HCT116 (cell line): ENCODE measurements at places on chromosomes 11 and 22. TPM values are rescaled to one million over a fixed set of nuclear protein-coding genes. Genes with fewer than 3 reads are reported as not detected.

GRCh38 chr11:62501432-62501891 is 45.1 kb downstream of the AHNAK start:
- no peak overlapping the region for H3K27ac ChIP-seq
- H3K4me3 ChIP-seq: no peak overlapping the region
- no peaks in the 10 kb centered on the region for H3K27me3 ChIP-seq
- H3K4me1 ChIP-seq: peaks cover 49% of the 10 kb centered on the region
- no peak for DNase-seq
- H3K36me3 ChIP-seq: no peaks in the 10 kb centered on the region

DNA sequence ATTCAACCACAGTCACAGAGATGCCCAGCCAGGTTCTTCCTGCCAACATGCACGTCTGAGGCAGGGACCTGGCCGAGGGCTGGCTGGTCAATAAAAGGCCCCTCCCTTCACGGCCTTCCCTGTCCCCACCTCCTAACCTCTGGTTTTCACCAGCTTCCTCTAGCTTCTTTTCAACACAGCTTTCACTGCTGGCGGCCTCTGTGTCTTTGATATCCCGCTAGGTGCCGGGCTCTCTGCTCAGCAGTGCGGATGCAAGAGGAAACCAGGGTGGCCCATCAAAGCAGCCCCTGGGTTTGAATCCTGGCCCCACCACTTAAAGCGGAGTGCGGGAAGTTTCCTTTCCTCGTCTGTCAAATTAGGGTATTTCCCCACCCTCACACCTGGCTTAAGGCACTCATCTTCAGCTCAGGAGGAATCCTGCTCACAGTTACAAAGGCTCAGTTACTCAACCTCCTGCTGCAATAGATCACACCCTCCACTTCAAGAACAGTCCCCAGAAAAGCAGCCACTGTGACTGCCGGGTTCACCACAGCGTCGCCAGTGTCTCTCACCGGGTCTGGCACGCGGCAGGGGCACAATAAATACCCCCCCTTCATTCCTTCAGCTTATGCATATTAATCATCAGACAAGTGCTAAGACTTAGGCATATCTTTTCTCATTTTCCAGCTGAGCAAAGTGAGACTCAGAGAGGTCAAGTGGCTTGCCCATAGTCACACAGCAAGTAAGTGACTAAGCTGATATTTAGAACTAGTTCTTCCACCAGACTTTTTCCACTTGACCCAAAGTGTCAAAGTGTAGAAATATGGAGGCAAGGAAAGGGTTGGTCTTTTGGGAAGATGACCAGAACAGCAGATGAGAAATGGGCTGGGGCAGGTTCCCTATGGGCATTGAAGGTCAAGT is 45.7 kb downstream of the TXN2 start:
- no peak overlapping the region for H3K4me3 ChIP-seq
- no peaks in the 10 kb centered on the region for H3K36me3 ChIP-seq
- no peak for DNase-seq
- peaks cover 34% of the 10 kb centered on the region for H3K4me1 ChIP-seq

DNA sequence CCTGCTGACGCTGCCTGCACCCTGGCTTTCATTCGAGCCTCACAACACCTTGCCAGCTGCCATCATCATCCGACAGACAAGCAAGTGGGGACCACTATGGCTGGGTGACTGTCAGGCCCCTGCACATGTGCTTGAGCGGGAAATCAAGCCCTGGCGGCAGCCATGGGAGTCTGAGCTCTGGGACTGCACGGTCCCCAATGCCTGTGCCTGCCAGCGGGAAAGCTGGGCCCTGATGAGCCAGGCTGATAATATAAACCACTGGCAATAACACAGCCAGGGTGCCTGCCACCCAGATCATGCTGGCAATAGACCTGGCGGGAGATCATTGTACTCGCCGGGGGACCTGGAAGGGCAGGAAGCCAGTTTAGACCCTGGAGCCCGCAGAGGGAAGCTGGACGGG is 2.5 kb downstream of the FGF3 start:
- peaks cover 3% of the 10 kb centered on the region; the same call in 1 of the 2 replicates for H3K4me1 ChIP-seq
- no peak for DNase-seq
- peaks cover 8% of the 10 kb centered on the region; the same call in 1 of the 2 replicates for H3K27me3 ChIP-seq
- H3K27ac ChIP-seq: no peak overlapping the region

Gene NLRP14
- 0.49 TPM for total RNA-seq

DNA sequence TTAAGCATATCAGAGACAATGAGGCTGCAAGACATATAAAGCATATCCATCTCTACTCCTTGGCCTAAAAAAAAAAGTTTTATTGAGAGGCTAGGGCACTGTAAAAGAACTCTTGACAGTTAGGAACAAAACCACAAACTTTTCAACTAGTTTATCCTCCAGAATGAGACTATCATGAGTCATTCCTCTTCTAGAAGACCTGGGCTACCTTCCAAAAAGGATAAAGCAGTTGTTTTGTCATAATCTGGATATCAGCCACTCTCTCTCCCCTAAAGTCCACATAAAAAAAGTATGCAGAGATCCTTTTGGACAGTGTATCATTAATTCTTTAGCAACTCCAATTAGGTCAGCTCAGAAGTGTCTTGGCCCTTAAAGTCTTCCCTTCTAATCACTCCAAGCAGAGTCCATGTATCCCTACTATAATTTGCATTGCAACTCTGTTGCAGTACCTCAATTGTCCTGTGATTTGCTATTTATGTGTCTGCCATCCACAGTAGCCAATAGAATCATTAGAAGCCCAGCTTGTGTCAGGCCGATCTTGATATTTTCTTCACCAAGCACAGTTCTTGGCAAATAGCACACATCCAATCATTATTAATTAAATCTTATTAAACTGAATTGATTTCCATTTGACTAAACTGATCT is 10.4 kb downstream of the OR51T1 start:
- H3K36me3 ChIP-seq: no peaks in the 10 kb centered on the region
- DNase-seq: no peak
- H3K4me3 ChIP-seq: no peak overlapping the region
- no peak overlapping the region for H3K27ac ChIP-seq

DNA sequence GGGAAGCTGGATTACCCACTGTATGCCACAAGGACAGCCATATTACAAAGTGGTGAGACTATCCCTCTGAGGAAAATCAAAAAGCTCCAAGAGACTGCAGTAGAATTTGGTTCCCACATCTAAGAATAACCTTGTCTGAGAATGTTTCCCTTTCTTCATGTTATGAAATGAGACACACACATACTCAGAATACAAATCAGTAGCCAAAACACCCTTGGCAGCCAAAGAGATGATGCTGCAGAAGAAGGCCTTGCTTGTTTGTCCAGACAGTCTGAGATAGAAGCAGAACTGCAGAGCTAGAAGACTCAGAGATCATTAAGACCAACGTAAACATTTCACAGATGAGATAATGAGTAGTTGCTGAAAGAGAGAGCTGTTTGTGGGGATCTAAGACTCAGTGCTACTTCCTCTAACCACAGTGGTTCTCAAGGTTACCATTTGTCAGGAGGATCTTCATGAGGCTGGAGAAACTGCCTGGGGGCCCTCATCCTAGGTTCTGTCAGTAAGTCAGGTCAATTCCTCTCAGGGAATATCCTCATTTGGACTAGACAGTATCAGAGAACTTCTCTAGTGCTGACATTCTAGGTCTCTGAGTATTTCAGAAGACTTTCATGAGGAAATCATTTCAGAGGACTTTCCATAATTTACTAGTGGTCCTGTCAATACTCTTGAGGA is 38.9 kb downstream of the RELT start:
- peaks cover 7% of the 10 kb centered on the region; the same call in 1 of the 2 replicates for H3K4me1 ChIP-seq
- no peaks in the 10 kb centered on the region for H3K27me3 ChIP-seq
- no peak overlapping the region for H3K4me3 ChIP-seq
- H3K36me3 ChIP-seq: no peaks in the 10 kb centered on the region
- no peak overlapping the region for H3K27ac ChIP-seq

GRCh38 chr11:119065369-119065768 is 2.2 kb upstream of the VPS11 start:
- no peak for DNase-seq
- H3K4me1 ChIP-seq: peaks cover 21% of the 10 kb centered on the region
- no peaks in the 10 kb centered on the region for H3K27me3 ChIP-seq
- no peak overlapping the region for H3K4me3 ChIP-seq
- peaks cover 2% of the 10 kb centered on the region for H3K36me3 ChIP-seq

DNA sequence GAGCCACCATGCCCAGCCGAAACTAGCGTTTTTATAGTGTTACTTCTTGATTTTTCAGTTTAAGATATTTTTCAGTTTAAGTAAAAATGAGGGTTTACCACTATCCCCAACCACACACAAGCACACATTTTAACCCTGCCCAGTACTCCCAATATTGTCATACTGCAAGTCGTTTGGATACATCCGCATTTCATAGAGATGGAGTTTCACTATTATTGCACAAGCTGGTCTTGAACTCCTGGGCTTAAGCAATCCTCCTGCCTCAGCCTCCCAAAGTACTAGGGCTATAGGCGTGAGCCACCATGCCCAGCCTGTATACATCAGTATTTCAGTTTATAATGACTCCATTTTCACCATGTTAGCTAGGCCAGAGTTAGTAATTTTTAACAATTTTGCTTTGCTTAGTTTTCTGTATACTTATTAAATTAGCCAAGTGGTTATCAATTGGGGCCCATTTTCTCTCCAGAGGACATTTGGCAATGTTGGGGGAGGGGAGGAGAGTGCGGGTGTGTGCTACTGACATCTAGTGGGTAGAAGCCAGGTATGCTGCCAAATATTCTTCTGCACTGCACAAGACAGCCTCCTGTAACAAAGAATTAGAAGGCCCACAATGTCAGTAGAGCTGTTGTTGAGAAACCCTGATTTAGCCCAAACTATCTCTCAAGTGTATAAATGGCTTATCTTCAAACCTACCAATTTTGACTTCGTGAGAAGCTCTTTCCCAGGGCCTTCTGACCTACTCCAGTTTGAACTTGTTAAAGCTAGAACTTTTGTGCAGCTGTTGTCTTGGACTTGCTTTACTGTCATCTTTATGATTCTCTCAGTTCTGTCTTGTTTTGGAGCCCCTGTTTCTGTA is 7.3 kb downstream of the USP47 start:
- peaks cover 31% of the 10 kb centered on the region for H3K4me1 ChIP-seq
- no peaks in the 10 kb centered on the region for H3K27me3 ChIP-seq
- no peaks in the 10 kb centered on the region for H3K36me3 ChIP-seq
- DNase-seq: peak; percentile 44

Gene TSPAN18
- total RNA-seq: 18.3 TPM

GRCh38 chr11:81897639-81898038 is 836.0 kb downstream of the FAM181B start:
- no peak overlapping the region for H3K27ac ChIP-seq
- no peak for DNase-seq
- no peaks in the 10 kb centered on the region for H3K27me3 ChIP-seq
- no peaks in the 10 kb centered on the region for H3K4me1 ChIP-seq

DNA sequence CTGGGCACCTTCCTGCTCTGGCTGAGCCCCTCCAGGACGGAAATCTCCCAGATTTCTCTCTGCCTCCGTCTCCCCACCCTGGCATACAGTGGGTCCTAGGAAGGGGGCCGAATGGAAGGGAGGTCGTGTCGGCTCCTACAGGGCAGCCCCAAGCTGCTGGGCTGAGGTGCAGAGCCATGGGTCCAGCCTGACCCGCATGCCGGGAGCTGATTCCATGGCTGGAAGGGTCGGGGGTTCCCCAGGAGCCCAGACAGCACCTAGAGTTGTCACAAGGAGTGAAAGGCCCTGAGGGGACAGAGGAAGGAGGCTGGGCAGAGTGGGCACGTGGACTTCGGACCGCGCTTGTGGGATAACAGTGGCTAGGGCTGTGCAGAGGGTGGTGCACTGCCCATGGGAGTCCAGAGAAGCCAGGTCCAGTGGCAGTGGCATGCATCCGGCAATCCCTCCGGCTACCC is 16.5 kb downstream of the CCND1 start:
- H3K27ac ChIP-seq: no peak overlapping the region
- no peaks in the 10 kb centered on the region; the same call in 1 of the 2 replicates for H3K4me1 ChIP-seq

DNA sequence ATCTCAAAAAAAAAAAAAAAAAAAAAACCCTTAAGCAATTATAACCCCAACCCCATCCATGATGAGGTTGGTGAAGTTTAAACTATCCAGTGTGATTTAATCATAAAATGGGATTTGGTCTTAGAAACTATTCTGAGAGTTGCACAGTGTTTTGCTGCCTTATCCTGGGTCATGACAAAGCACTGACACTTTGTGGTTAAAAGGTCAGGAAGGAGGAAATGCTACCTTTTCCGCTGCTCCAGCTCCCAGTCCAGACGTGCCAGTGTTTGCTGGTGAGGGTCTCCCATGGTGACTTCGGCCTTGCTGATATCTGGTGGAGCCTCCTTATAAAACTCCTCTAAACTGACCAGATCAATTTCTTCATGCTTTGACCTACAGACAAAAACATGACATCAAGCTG is 14.5 kb downstream of the THOC5 start:
- H3K4me3 ChIP-seq: no peak overlapping the region
- no peaks in the 10 kb centered on the region for H3K27me3 ChIP-seq
- no peak overlapping the region for H3K27ac ChIP-seq

DNA sequence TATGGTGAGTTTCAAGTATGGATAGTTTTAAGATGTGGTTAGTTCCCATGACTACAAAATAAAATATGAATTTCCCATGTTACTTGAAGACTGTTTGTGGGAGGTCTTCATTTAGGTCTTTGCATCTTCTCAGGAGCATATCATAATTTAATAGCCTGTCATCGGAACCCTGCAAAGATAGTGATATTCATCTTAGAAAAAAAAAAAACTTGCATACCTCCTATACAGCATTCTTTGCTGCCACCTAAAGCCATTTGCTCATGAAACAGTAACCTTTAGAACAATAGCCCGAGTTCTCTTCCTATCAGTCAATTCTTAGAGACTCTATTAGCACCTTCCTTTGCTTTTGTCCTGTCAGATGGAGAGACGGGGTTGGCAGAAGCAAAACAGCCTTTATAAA is 75.3 kb downstream of the ARFGAP2 start:
- no peak overlapping the region for H3K4me3 ChIP-seq
- H3K36me3 ChIP-seq: no peaks in the 10 kb centered on the region
- no peaks in the 10 kb centered on the region for H3K27me3 ChIP-seq

GRCh38 chr11:76203131-76203925 is 3.0 kb downstream of the WNT11 start:
- peaks cover 8% of the 10 kb centered on the region; the same call in 1 of the 2 replicates for H3K4me1 ChIP-seq
- peaks cover 13% of the 10 kb centered on the region; the same call in 1 of the 2 replicates for H3K27me3 ChIP-seq
- no peak overlapping the region for H3K4me3 ChIP-seq
- H3K36me3 ChIP-seq: no peaks in the 10 kb centered on the region
- no peak for DNase-seq

DNA sequence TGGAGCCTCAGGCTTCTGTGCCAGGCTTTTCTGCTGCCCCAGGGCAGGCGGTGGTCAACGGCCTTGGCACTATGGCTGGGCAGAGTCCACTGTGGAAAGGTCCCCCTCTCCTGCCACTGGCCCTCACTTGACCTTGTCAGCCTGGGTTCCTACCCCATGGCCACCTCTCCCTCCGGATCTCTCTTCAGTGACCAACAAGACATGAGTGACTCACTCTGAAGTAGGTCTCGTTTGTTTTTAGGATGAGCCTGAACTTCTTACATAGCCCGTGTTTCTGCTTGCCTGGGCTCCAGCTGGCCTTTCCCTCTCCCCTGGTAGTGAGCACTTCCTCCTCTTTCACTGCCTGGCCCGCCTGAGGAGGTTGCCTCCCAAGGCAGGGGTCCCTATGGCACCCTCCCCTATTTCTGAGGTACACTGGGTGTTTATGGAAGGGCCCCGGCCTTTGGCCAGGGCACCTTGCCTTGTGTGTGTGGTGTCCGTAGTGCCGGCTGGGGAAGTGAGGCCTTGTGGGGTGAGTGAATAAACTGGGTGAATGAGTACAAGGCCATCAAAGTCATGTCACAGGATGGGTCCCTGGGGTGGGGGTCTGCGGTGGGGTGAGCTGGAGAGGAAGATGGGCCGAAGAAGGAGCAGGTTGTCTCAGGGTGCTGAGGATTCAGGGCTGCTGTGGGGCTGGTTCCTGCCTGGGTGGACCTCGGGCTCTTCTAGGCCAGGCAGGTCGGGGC is 5.0 kb downstream of the SHANK3 start:
- H3K36me3 ChIP-seq: no peaks in the 10 kb centered on the region
- H3K4me1 ChIP-seq: peaks cover 18% of the 10 kb centered on the region
- no peak overlapping the region for H3K4me3 ChIP-seq
- no peak overlapping the region for H3K27ac ChIP-seq
- H3K27me3 ChIP-seq: no peaks in the 10 kb centered on the region
